Stimulated activated CD8-positive, alpha-beta memory T cell treated with anti-CD3 and anti-CD28 coated beads, Interleukin-4, amount 100 ng/mL, for 1 hour (primary cell): ENCODE measurements at places on chromosomes 12 and 14.

GRCh38 chr12:92732216-92732615 is 29.4 kb downstream of the PLEKHG7 start:
- no peak for DNase-seq

DNA sequence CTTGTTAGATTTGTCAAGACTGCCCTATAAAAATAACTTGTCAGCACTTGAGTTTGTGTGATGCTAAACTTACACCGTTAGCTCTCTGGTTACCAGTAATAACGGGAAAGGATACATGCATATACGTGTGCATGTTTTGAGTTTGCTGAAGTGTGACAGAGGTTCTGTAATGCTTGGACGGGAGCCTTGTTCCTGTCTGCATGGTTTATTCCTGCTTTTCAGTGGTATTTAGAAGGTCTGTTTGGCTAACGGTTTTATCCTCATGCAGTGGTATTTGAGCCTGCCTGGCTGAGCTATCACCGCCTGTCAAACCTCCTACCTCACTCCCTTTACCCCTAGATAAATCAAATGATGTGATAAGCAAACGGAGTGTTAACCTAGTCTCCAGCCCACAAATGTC is 305.6 kb downstream of the GALC start:
- DNase-seq: no peak

GRCh38 chr12:85725991-85726390 is 110.2 kb downstream of the RASSF9 start:
- no peak for DNase-seq

- DNase-seq: no peak
Measured at GRCh38 chr12:24084800-24085199, 135.3 kb upstream of the SOX5 start.

DNA sequence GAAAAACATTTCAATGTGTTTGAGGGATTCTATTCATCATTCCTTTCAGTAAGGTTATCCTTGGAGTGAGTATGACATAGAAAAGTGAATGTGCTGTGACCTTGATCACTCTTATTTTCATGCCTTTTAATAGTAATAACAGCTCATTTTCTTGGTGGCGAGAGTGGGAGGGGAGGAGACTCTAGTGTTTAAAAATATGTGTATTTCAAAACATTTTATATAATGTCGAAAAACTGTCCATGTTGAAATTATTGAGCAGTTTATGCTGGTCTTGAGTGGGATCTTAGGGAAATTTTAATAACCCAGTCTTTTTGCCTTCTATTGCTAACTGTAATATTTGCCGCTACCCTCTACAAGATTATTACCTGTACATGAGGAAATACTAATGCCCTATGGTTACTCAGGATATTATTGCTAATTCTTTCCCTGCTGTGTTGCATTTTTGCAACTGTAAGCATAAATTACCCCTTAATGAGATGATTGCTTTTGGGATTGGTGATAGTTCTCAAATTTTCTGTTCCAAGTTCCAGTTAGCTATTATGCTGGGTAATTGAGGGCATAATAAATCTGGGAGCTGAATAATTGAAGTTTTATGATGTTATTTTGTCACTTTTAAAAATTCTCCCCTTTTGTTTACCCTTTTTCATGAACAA is 21.9 kb downstream of the ATF7IP start:
- DNase-seq: no peak

GRCh38 chr12:31119192-31119802 is 45.6 kb downstream of the DDX11 start:
- DNase-seq: no peak

GRCh38 chr12:92533280-92533890 is 169.4 kb upstream of the PLEKHG7 start:
- DNase-seq: no peak

DNA sequence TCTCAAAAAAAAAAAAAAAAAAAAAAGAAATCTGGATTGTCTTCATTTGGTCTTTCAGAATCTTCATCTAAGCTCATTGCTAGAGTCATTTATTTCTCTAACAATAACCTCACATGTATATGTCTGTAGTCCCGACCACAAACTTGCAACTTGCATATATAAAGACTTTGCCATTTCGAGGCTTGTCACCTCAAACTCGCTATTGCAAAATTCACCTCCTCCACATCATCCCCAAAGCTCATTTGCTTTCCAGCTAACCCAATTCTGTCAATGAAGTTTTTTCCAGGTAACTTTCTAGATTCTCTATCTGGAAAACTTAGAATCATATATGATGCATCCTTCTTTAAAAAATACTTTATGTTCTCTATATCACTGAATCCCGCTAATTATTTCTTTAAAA is 393.2 kb upstream of the ATXN7L3B start:
- no peak for DNase-seq

GRCh38 chr12:69008520-69008919 is 75.5 kb upstream of the CPM start:
- no peak for DNase-seq

DNA sequence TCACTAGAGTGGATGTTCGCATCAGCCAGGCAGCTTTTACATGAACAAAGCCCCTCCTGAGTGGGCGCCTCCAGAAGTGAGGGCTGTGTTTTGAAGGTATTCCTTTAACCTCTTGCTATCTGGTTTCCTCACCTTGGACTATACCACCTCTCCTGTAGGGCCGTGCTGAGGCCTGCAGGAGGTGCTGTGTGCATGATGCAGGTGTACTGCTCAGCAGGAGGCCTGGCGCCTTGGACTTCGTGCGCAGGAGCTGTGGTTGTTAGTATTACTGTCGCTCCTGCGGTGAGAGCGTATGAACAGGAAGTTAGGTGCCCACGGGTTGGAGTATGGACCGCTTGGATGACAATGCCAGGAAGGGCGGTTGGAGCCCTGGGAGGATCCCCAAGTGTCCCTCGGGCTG is 130.7 kb downstream of the TSPAN9 start:
- no peak for DNase-seq

GRCh38 chr12:129203456-129203855 is 350.2 kb downstream of the GLT1D1 start:
- no peak for DNase-seq

- DNase-seq: no peak
Measured at GRCh38 chr12:31923063-31923412, 36.2 kb upstream of the RESF1 start.

- DNase-seq: no peak
Measured at GRCh38 chr12:64724201-64724745, 34.9 kb downstream of the GNS start.

DNA sequence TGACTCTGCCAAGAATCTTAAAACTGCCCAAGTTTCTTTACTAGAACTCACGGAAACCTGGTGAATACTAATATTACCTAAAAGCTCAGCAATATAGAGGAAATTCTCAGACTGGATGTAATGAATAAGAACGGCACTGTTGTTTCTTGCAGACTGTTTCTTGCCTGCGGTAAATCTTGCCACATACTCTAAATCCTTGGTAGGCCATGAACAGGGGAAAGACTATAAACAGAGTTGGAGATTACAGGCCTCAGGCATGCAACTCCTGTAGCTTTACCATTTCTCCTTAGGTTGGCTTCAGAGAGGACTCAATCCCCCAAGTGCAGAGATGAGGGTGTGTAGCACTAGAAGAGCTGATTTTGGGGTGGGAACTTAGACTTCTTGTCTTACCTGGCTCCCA is 1.1 kb downstream of the ALDH6A1 start:
- DNase-seq: no peak

- no peak for DNase-seq
Measured at GRCh38 chr12:131061041-131061806, 107.5 kb downstream of the ADGRD1 start.

DNA sequence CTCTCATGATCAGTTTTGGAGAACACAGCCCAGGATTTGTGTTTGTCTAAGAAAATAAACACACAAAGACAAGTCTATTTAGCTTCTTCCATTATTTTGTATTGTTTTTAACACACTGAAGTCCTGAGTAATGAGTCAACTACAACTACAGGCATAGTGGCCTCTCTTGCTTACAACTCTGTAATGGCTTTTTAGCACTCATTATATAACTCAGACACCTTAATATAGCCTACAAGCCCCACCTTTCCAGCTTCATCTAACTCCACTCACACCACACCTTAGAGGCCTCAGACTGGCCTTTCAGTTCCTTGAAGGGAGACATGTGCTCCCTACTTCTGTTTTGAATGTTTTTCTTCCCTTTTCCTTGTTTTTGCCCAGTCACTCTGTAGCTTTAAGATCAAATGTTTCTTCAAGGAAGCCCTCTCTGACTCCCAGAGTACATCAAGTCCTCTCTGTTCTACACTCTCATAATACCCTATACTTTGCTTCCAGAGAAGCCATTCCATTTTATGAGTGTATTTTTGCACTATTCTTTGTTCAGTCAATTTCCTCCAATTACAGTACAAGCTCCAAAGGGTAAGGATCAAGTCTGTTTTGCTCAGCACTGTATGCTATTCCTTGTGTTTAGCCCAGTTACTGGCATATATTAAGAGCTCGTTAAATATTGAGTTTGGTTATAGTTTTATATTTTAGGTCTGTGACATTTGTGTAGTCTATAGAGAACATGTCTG is 233.6 kb upstream of the ARHGAP5 start:
- no peak for DNase-seq

DNA sequence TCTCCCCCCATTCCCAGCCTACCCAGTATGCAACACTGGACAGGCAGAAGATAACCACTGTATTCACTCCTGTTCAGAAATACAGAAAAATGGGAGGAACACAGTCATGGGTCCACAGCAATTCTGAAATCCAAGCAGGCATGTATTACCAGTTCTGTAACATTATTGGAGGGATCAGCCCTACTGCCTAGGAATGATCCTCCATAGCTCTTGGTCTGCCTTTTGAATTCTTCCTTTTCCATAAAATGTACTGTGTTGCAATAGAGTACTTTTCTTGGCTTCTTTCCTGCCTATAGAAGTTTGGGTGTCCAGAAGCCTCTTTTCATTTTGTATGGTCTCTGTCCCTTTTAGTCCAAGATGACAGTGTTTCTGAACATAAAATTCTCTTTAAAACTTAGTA is 46.5 kb downstream of the SPATS2 start:
- DNase-seq: no peak

DNA sequence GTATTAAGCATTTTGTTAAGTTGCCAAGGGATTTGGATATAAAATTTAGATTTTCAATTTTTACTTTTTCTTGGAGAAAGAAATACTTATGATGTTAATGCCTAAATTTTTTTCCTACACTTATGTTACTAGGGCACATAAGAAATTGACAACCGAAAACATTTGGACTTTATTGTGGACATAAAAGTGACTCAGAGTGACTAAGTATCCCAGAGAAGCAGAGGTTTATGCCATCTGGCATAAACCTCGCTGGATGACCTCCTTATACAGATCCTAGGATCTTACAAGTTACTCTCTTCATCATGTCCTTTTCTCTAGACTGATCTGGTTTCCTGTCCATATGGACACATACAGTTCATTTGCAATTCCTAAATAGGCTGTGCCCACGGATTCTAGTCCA is 89.8 kb downstream of the RERG start:
- DNase-seq: no peak

DNA sequence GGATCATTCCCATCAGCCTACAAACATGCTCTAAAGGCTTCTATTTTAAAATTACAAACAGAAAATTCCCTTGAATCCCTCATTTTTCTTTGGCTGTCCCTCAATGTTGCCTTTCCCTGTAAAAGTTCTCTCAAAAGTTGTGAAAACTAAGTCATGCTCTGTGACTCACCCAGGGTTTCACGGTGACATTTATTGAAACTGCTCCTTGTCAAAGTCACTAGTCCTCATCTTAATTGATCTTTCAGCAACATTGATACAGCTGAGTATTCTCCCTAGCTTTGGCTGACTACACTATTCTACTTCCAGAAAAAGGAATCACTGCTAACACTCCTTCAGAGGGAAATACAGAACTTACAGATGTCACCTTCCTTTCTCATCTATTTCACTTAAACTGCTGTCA is 65.7 kb downstream of the ASCL4 start:
- DNase-seq: no peak

DNA sequence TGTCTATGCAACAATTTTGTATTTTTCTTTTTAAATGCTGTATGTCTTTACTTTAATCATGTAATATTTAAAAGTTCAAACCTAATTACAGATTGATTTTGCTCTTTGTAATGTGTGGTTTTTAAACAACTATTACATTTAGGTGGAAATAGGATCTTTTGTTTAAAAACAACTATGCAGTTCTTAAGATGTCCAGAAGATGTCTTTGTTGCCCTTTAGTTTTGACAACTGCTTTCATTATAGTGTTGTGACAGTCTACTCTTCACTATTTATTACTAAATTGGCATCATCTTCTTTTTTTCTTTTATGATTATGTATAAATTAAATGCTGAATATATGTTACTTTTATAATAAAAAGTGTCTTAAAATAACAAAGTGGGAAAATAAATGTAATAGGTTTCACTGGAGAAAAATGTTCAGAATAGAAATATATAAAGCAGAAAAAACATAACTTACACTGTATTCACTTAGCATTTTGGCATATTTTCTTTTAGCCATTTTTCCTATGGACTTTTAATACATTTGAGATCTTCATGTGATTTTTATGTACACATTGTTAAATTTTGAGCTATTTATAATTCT is 27.1 kb upstream of the PCNX4 start:
- DNase-seq: no peak

DNA sequence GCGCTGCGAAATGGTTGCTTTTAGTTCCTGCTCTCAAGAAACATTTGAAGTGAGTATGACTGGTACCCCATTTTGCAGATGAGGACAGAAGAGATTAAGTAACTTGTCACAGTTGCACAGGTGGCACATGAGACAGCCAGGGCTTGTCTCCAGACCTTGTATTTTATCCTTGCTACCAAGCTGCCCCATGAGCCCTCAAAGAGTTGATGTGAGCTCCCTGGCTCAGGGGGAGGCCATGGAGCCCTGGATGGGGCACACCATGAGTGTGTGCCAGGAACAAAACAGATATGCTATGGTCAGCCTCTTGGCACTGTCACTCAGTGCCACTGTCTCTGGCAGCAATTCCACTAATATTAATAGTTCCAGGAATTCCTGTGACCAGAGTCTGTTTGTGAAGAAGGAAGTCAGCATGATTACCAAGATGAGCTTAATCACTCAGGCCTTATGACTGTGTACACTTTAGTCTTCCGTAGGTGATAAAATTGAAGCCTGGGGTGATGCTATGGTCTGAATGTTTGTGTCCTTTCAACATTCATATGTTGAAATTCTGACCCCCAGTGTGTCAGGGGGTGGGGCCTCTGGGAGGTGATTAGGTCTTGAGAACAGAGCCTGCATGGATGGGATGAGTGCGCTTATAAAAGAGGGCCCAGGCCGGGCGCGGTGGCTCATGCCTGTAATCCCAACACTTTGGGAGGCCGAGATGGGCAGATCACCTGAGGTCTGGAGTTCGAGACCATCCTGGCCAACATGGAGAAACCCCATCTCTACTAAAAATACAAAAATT is 806.8 kb downstream of the AACS start:
- DNase-seq: no peak
